ENCODE measurements at places on chromosomes 2 and 18.

DNA sequence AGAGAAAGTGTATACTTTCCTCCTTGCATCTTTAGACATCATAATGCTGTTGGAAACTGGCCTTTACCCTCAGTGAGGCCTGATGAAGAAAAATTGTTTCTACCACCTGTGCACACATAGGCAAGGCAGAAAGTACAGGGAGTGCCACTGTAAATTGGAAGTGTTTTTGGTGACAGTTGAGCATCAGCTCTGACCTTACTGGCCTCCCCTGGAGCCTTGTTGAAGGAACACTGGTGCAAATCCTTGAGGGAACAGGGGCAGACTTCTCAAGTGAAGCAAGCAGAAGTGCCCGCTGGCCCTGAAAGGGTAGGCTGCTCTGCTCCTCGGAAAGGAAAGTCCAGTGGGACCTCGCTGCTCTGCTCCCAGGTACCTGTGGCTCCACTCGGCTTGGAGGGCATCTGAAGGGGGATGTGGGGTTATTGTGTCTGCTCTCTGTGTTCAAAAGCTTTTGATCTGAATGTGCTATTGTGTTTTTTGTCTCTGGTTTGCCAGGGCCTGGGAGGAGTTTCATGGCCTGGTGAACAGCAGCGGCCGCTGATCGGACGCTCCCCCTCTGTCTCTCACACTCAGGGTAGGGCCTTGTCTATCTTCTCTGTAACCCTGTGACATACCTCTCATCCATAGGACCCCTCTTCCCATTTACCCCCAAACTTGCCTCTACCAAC is 23.4 kb downstream of the EIF4E2 start:
- DNase-seq, result no peak

GRCh38 chr2:223155956-223156355 is 104.0 kb downstream of the KCNE4 start:
- no peak for DNase-seq

DNA sequence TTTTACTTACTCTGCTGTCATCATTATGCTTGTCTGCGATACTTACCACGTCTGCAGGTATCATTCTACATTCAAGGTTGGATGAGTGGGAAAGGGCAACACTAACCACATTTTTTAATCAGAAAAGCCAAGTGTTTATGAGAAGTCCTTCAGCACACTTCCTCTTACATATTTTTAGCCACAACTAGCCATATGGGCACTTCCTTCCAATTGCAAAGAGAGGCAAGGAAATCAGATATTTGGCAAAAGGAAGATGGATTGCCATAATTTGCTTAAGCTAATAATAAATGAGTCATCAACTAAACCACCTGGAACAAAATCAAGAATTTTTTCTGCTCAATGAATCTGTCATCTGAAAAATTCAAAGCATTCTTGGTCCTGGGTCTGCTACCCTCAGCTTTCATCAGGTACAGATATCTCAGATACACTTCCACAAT is 16.7 kb upstream of the MRO start:
- no peak for DNase-seq

GRCh38 chr2:172455121-172455515 is 27.7 kb downstream of the ITGA6 start:
- no peak for DNase-seq

DNA sequence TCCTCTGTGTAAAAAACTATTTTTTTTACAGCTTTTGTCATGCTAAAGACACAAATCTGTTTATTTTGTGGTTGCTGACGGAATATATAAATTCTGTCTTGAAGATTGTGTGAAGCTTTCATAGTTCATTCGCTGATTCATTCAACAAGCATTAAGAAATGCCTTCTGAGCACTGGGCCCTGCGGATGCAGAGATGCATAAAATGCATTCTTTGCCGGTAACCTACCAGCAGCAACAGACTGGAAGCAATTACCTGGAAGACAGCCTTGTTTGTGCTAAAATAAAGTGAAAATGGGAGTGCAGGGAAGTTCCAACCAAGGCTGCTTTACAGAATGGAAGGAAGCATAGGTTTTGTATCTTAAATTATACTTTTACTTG is 119.7 kb downstream of the PMAIP1 start:
- no peak for DNase-seq

GRCh38 chr18:13893418-13893760 is 21.9 kb downstream of the MC2R start:
- no peak for DNase-seq

DNA sequence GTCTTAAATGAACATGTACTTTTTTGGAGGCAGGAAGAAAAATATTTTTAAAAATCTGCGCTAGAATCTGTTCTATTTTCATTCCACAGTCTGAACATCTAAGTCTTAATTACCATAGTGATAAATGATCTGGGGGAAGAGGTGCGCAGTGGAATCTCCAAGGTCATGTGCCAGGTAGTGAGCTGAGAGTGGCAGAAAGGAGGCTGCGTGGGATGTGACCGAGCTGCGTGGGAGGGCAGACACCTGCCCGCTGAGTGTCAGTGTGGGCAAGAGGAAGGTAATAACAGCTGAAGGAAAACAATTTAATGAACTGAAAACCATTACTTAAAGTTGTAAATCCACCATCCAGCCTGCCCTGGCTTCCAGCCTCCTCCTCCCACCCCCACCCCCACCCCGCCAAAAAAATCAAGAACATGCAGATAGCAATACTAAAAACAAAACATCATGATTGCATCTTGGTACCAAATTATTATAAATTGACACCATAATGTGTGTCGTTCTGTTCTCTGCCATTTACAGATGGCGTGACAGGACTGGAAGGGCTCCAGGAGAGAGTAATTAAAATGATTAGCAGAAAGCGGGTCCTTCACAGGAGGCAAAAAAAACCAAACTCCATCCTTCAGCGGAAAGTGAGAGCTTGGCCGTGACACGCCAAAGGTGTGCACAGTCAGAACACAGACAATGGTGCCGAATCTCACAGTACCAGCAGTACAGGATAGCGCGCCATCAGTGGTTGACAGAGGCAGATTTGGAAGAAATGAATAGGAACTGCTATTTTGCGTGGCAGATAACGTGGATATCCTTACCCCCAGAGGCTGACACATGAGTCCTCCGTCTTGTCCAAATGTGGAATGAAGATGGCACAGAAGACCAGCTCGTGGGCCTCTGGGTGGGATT is 11.4 kb upstream of the DTNB start:
- DNase-seq, result no peak

GRCh38 chr2:236216711-236217110 is 47.5 kb downstream of the ASB18 start:
- DNase-seq, result no peak

- no peak for DNase-seq
Observed at GRCh38 chr2:205321231-205321630, 361.1 kb upstream of the NRP2 start.

- DNase-seq, result no peak
Observed at GRCh38 chr2:7031547-7032245, 114.5 kb downstream of the RNF144A start.

- DNase-seq, result no peak
Observed at GRCh38 chr2:173770947-173771678, 194.1 kb downstream of the SP3 start.

GRCh38 chr2:161041356-161041755 is 118.9 kb upstream of the TANK start:
- no peak for DNase-seq

DNA sequence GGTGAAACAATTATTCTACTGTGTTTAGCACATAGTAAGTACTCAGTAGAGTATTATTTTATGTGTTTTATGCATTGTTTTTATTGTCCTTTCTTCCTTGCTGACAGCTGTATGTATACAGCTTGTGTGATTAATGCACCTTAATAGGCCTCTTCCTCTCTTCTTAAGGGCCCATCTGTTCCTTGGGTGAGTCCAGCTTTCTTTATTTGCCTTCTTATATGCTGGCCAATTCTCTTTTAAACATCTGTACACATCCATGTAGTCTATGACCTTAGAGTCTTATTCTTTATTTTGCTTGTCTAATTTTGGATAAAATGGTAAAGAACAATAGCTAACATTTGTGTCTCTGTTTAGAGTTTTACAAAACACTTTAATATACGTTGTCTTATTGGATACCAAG is 333.7 kb upstream of the MEIS1 start:
- no peak for DNase-seq
